ENCODE measurements at places on chromosomes 12 and 14.

- no peak for DNase-seq
Observed at GRCh38 chr14:63891148-63891975, 38.6 kb downstream of the SYNE2 start.

GRCh38 chr12:64273527-64274403, 51.7 kb upstream of the KICS2 start:
- peak; percentile 57 for DNase-seq

- no peak for DNase-seq
Observed at GRCh38 chr14:81427348-81428058, 27.4 kb upstream of the STON2 start.

DNA sequence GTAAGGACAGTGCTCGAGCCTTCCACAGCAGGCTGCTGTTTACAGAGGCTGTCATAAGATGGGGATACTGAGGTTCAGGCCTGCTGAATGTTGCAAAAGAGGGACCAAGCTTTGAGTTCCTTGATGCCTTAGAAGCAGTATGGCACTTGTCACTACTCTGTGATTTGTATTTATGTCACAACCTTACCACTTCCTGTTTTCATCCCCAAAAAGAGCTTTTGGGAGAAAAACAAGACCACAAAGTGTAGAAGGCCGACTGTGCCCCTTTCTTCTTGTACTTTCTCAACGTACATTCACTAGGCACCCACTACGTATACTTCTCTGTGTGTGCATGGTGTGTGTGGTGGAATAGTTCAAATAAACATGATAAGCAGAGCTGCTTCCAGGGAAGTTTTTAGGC, 90.1 kb downstream of the DRAM1 start:
- DNase-seq: no peak

GRCh38 chr14:104393898-104394381, 185.6 kb upstream of the C14orf180 start:
- no peak for DNase-seq

DNA sequence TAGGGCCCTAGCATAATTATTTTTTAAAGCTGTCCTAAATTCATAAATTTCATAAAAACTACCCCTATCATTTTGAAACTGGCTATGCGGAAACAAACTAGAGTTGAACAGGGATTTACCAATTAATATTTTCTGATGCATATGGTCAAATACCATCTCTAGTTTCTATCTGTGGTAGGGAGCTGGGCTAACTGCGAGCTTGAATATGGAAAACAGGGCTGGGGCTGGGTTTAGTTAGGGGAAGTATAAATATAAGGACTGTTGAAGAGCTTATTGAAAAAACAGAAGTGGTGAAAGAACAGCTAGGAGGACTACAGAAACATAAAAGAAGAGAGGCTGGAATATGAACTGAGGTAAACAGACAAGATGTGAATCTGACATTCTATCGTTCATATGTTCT, 91.8 kb downstream of the SLC38A1 start:
- DNase-seq: no peak

DNA sequence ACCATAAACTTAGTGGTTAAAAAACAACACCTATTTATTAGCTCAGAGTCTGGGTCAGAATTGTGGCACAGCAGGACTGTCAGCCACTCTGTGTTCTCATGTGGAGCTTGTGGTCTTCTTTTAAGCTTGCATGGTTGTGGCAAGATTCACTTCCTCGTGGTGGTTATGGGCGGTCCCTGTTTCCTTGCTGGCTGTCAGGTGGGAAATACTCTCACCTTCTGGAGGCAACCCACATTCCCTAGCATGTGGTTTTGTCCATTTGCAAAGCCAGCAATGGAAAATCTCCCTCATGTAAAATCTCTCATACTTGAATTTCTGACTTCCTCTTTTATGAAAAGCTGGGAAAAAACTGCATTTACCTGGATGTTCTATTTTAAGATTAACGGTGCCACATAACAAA, 229.8 kb downstream of the ALX1 start:
- DNase-seq: no peak

- DNase-seq: no peak
Observed at GRCh38 chr12:15924956-15925355, 13.8 kb downstream of the DERA start.

DNA sequence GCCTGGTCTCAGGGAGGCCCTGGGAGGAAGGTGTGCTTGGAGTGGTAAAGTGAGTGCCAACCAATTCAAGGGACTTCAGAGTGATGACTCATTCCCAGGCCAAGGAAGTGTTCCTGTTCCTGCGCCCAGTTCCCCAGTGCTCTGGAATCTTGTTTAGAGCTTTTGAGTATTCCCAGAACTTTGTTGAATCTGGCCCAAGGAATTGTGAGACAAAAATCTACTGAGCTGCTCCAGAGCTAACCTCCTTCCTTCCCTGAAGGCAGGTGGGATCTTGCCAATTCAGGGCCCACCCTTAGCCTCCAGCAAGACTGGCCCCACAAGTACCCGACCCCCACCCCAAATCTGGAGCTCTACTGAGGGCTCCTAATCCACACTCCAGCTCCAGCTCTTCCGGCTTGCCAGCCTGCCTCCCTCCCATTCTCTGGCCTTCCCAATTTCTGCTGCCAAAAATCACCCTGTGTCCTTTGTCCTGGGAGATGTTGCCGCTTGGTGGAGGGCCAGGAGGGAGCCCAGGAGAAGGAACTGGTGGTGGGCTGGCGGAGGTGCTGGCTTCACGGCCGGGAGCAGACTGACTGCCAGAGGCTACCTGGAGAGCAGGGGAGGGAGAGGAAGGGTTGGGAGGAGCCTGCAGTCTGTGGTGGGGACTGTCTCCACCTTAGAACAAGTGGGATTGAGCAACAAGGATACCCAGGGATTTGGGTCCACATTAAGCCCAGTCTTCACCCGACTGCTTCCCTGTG, 2.0 kb upstream of the ATN1 start:
- peak; percentile 53 for DNase-seq
